CD4-positive, alpha-beta memory T cell (primary cell): ENCODE measurements at places on chromosomes 5 and 9.

DNA sequence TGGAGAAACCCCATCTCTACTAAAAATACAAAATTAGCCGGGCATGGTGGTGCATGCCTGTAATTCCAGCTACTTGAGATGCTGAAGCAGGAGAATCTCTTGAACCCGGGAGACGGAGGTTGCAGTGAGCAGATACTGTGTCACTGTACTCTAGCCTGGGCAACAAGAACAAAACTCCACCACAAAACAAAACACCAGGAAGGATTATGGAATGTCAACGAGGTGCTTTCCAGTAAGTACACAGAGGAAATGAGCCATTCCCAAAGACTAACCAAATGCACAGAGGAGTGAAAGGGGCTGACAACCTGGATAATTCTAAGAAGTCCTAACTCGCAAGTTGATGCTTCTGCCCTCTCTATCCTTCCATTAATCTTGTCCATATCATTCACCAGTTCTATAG lies 126.1 kb upstream of the RETREG1 start:
- DNase-seq, result no peak

DNA sequence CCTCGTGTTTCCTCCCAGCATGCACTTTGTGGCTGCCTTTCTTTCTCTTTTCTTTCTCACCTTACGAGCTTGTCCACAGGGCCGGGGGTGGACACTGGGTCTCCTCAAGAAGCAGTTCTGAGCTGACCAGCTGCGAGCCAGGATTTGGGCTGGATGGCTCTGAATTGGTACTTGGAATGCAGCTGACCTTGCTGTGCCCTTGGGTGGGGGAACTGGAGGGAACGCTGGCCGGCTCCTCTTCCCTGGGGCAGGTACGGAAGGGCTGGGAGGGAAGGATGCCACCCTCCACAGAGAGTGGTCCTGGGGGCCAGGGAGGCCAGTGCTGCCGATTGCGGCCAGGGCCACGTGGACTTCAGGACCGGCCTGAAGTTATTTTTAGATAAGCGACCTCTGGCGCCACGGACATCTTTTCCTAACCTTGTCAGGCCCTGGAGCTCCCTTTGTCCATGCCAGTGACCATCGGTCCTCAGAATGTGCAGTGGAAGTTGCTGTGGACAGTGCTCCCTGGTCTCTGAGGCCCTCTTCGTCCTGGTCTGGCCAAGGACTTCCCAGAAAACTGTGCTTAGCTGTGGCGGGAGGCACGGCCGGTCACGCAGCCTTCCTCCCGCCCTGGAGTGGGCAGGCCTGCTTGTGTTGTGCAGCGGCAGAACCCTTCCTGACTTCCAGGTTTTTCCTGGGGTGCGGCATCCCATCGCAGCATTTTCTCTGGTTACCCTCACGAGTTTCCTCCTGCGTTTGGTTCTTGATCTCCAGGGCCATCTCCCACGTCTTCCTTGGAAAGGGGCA lies 13.5 kb upstream of the AHRR start:
- DNase-seq, result no peak

- DNase-seq, result no peak
Measured at GRCh38 chr5:11904265-11904906, at the start of gene CTNND2. Gene CTNND2 (minus strand): TSS chr5:11904446. CDS start chr5:11903853, 593 bp downstream.

- no peak for DNase-seq
Measured at GRCh38 chr5:94329115-94329514, 289.3 kb downstream of the KIAA0825 start.

DNA sequence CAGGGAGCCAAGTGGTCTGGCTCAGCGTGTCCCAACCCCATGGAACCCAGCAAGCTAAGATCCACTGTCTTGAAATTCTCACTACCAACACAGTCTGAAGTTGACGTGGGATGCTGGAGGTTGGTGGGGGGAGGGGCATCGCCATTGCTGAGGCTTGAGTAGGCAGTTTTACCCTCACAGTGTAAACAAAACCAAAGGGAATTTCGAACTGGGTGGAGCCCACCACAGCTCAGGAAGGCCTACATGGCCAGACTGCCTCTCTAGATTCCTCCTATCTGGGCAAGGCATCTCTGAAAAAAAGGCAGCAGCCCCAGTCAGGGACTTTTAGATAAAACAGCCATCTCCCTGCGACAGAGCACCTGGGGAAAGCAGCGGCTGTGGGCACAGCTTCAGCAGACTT lies 17.1 kb upstream of the FBXL17 start:
- DNase-seq, result no peak

DNA sequence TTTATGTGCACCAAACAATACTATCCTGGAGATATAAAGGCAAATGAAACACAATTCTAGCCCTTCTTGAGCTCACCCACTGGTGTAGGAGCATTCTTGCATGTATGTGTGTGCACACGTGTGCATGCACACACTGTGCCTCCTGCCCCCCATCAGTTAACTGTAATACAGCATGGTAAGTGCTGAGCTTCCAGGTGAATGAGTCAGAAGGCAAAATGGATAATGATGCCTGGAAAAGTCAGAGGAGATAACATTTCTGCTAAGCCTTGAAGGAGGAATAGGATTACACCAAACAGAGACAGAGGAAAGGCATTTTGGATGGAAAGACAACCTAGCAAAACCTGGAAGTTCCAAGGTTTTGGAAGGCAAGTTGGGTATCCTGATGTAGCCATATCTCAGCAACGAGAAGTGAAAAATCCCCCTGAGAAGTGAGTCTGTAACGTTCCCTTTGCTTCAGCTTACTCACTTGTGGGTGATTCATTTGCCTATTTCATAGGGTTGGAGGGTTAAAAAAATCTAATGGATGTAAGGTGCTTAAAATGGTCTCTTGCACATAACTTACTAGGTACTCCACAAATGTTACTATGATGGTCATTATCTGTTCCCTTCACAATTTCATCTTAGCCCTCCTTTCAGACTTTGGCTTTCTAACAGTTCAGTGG lies 101.4 kb upstream of the STC2 start:
- no peak for DNase-seq

- no peak for DNase-seq
Measured at GRCh38 chr9:117523531-117524153, 108.8 kb upstream of the ASTN2 start.

- DNase-seq, result no peak
Measured at GRCh38 chr5:54547711-54548250, 30.2 kb downstream of the SNX18 start.

- DNase-seq, result no peak
Measured at GRCh38 chr9:98075332-98075805, 18.8 kb downstream of the NANS start.

- DNase-seq, result no peak
Measured at GRCh38 chr5:84058561-84058960, 326.1 kb downstream of the EDIL3 start.

DNA sequence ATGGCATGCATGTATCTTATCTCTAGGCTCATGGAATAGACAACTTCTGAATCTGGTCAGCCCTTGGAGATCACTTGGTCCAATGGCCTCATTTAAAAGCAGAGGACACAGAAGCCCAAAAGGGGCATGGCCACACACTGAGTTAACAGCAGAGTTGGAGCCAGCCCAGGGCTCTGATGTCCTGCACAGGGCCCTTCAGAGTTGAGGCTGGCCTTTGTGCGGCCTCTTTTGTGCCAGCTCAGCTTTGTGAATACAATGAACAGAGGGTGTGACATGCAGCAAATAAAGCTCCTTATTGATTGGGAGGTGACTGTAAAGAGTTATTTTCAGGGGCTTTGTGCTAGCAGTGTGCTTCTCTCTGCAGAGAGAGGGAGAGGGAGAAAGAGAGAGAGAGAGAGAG lies 150.1 kb upstream of the STK32A start:
- no peak for DNase-seq
